NCI-H187 (cell line): ENCODE measurements at places on chromosomes 7 and 10.

DNA sequence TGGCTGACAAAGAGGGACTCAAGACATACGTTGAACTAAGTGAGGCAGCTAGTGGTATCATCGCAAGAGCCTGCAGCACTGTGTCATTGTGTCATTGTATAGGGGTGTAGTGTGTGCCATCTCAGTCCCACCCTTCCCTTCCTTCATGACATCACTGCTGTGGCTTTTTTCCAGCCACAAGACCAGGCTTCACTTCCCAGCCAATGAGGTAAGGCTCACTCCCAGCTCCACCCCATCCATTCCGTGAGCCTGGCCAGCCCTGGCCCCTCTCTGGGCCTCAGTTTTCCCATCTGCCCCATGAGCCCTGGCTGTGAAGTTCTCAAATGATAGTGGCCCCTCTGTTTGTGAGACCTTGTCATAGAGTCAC lies 134.3 kb upstream of the ZMIZ1 start:
- no peak for DNase-seq

- DNase-seq: no peak
These were observed 369 bp upstream of the SCIN start for GRCh38 chr7:12570168-12570533.

GRCh38 chr7:93238748-93239147 lies 6.6 kb downstream of the VPS50 start:
- DNase-seq: no peak

DNA sequence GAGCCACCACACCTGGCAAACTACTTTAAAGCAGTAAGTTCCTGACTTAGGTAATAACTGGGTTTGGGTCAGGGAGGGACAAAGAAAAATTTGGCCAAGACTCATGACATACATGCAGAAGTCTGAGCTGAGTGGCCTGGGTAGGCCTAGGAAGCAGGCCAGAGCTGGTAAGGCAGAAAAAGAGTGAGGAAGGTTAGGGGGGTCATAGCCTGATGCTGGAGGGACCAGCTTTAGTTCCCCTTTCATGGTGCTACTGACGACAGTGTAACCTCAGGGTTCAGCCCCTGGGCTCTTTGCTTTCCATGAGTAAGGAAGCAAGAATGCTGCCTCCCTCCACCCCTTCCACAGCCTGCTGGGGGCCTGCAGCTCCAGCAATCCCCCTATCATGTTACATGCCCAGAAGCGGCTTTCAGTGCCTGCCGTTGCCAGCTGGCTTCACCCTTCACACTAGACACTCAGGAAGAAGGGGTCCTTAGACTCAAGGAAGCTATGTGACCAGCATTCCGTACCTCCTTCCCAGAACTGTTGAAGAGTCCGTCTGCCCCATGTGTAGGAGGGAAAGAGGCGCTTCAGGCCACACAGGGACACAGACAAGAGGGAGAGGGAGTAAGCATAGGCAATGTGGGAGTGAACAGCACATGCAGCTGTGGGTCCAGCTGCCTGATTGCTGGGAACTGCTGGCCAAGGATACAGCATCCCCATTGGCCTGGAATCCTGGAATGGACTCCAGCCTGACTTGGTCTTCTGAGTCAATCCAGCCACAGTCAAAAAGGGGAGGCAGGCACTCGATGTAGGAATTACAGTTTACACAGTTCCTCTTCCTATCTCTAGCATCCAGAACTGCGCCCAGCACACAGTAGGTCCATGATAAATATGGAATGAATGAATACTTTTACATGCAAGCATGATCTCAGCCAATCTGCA lies 4.1 kb upstream of the PLAU start:
- DNase-seq: no peak

GRCh38 chr7:85750454-85750949 lies 563.6 kb upstream of the SEMA3D start:
- no peak for DNase-seq

- no peak for DNase-seq
These were observed 385.0 kb downstream of the NXPH1 start for GRCh38 chr7:8818406-8818805.

- no peak for DNase-seq
These were observed 36.3 kb upstream of the DIP2C start for GRCh38 chr10:725786-726185.

DNA sequence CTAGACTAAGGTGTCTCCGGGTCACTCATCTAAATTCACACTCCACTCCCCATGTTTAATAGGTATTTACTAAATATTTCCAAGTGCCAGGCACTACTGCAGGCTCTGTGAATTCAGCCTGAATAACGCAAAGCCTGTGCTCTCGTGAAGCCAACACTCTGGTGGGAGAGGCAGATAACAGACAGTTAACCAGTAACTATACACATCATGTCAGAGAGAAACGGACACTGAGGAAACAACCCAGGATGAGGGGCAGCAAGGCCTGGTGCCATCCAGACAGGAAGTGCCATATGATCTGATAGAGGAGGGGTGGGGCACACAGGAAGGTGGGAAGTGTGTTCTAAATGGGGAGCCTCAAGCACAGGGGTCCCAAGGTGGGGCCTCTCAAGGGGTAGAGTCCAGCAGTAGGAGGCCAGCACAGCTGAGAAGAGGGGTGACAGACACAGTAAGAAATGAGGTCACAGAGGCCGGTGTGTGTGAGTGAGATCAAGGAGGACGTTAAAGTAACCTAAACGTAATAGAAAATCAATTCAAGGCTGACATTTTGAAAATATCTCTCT lies 85.3 kb downstream of the LARP4B start:
- no peak for DNase-seq

GRCh38 chr7:76396864-76397263 lies 12.6 kb downstream of the SSC4D start:
- DNase-seq: no peak

DNA sequence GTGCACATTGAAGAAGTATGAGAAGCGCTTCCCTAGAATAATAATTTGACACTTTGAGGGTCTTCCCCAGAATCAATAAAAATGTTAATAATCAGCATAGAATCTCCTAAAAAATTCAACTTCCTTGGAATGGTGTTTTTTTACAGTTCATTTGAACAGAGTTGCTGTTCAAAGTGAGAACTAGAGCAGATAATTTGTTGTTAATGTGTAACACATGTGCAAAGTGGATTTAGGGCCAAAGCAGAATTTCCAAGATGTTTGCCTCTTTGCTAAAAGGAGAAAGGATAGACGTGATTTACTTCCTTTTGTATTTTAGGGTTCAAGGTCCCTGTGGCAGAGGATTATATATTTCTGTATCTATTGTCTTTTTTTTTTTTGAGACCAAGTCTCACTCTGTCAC lies 73.8 kb downstream of the ZNF277 start:
- no peak for DNase-seq

- no peak for DNase-seq
These were observed 48.8 kb downstream of the ANXA8 start for GRCh38 chr10:47435081-47435480.

GRCh38 chr10:14235566-14236195 lies 95.0 kb downstream of the FRMD4A start:
- no peak for DNase-seq

DNA sequence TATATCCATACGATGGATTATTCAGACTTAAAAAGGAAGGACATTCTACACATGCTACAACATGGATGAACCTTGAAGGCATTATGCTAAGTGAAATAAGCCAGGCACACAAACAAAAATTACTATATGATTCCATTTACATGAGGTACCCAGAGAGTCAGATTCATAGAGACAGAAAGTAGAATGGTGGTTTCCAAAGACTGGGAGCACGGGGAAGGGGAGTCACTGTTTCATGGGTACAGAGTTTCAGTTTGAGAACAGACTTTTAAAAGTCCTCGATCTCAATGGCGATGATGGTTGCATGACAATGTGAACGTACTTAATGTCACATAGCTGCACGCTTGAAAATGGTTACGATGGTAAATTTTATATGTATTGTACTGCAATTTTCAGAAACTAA lies 39.3 kb downstream of the NUDCD3 start:
- DNase-seq: no peak

DNA sequence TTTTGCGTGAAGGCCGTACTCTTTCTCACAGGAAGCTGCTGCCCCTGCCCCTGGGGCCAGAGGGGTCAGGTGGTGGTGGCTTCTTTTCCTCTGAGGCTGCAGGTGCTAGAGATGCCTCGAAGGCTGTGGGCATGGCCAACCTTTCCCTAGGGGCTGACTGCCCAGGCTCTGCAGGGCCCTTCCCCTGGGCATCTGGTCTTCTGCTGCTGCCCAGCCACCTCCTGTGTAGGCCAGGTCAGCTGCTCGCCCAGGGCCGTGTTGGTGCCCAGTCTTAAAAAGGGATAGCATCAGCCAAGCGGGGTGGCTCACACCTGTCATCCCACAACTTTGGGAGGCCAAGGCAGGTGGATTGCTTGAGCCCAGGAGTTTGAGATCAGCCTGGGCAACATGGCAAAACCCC lies 114.3 kb downstream of the FAM53B start:
- no peak for DNase-seq

GRCh38 chr10:26372513-26373354 lies 65.4 kb upstream of the APBB1IP start:
- no peak for DNase-seq

- no peak for DNase-seq
These were observed 36.8 kb downstream of the CCM2 start for GRCh38 chr7:45036796-45037195.

- DNase-seq: no peak
These were observed 867.3 kb downstream of the TYW1 start for GRCh38 chr7:67863911-67864310.

DNA sequence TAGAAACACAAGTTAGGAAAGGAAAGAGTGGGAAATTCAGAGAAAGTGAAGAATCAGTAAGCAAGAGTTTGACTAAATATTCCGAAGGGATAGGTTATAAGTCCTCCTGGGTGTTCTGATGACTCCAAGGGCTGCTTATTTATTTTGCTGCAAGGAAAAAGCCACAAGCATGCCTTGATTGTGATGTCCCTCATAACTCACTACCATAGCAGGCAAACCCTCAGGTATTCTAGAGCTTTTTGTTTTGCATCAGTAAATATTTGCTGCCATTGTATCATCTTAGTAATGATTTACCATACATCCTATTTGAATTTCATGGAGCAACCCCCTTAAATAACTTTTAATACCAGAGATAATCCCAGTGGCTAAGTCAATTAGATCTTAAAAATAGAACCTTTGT lies 688.1 kb downstream of the SUGCT start:
- no peak for DNase-seq

- no peak for DNase-seq
These were observed 66.8 kb downstream of the LRMDA start for GRCh38 chr10:75497997-75498883.

DNA sequence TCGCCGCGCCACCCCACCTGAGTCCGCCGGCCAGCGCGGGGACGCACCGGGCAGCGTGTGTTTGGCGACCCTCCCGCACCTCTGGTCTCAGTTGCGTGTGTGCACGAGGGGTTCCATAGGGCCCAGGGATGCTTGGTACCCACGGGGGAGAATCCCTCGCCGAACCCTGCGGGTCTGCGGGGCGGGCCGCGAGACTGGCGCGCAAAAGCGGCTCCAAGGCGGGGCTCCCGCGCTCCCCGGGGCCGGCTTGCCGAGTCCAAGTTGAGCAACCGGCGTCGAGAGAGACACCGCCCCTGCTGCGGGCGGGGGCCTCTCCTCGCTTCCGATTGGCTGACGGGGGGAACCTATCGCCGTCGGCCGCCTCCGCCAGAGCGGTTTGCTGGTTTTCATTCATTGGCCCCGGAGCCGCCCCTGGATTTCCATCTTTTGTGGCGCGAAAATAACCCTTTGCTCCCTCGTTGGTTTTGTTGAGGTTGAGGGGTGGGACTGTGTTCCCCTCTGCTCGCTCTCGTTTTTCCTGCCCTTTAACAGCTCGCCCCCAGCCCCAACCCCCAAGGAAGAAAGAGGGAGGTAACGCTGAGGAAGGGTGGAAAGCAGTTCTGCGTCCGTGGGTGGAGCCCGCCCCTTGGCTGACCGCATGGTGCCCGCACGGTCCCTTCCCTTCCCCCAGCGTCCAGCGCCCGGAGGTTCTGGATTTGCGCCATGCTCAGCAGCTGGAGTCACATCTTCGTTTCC lies 4.0 kb upstream of the IGF2BP3 start:
- DNase-seq: peak; percentile 85

GRCh38 chr7:120201290-120201689 lies 71.7 kb upstream of the KCND2 start:
- no peak for DNase-seq

GRCh38 chr7:19011212-19011611 lies 106.2 kb downstream of the TWIST1 start:
- DNase-seq: no peak

- DNase-seq: no peak
These were observed 9.8 kb downstream of the ZNF775 start for GRCh38 chr7:150388709-150389531.

- DNase-seq: no peak
These were observed 66.9 kb downstream of the BAMBI start for GRCh38 chr10:28744069-28744768.

DNA sequence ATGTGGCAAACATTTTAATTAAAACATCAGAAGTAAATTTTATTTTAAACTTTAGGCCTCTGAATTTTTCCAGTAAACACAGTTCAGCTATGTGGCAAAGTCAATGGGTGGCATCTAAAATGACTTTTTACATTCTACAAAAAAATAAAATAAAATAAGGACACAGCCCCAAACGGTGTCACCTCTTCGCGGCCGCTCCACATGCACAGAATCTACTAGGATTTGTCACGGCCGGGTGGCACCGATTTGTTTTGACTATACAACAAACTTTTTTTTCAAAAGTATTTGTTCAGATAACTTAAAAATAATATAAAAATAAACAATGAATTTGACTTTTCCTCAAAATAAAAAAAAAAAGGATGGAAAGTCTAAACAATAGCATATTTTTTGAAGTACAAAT lies 127.8 kb downstream of the EBF3 start:
- no peak for DNase-seq

- DNase-seq: no peak
These were observed 432.2 kb upstream of the KLF6 start for GRCh38 chr10:4217187-4217586.

- DNase-seq: no peak
These were observed 2.6 kb upstream of the VIPR2 start for GRCh38 chr7:159147246-159147645.

GRCh38 chr7:124801330-124801895 lies 35.8 kb upstream of the GPR37 start:
- DNase-seq: no peak

DNA sequence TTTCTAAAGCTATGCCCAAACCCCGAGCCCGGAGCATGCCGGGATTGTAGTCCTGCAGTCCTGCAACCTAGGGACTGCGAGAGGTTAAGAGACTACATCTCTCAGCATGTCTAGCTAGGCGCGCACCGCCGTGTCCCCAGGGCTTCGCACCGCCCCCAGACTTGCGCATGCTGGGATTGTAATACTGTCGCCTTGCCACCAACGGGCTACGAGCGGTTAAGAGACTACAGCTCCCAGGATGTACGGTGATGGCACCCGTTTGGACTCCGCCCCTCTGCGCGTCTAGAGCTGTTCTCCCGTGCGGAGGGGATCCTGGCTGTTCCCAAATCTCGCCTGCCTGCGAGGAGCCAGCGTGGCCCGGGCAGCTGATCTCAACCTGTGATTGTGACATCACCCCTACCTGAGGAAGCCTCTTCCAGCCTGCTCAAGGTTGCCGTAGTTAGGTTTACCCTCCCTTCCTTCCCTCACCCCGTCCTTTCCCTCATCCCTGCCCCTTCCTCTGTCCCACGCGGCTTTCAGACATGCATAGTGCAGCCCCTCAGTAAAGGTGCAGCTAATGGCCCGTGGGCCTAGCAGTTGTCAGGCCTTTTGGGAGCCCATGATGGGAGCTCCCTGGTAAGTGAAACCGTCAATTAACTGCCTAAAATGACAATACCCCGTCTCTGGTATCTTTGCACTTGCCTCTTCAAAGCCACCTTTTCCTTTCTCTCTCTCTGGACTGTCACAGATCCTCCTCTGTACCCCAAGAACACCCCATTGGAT lies 6.3 kb upstream of the ZNF736 start:
- DNase-seq: peak; percentile 89

GRCh38 chr10:78436222-78436573 lies 402.5 kb downstream of the RPS24 start:
- DNase-seq: no peak

- no peak for DNase-seq
These were observed 11.0 kb upstream of the RASSF4 start for GRCh38 chr10:44948642-44949041.
